Dermis microvascular lymphatic vessel endothelial cell (primary cell): ENCODE measurements at places on chromosomes 2 and 18. TPM values are rescaled to one million over a fixed set of nuclear protein-coding genes. Genes with fewer than 3 reads are reported as not detected.
A peak's percentile ranks its signal among the peaks of the same experiment; 100 is the strongest.

- DNase-seq = no peak
Measured at GRCh38 chr18:62340996-62341395, 15.9 kb downstream of the TNFRSF11A start.

The COL6A3 gene
- under 0.01 and 6.6 TPM in 2 replicates for total RNA-seq

The SLC11A1 gene
- total RNA-seq = under 0.01 and 0.13 TPM in 2 replicates

The NRP2 gene
- total RNA-seq = 160 and 244 TPM in 2 replicates

- no peak for DNase-seq
Measured at GRCh38 chr2:239022437-239023260, 174.8 kb downstream of the TWIST2 start.

GRCh38 chr18:74836296-74837139, 238.8 kb downstream of the ZNF407 start:
- no peak for DNase-seq

DNA sequence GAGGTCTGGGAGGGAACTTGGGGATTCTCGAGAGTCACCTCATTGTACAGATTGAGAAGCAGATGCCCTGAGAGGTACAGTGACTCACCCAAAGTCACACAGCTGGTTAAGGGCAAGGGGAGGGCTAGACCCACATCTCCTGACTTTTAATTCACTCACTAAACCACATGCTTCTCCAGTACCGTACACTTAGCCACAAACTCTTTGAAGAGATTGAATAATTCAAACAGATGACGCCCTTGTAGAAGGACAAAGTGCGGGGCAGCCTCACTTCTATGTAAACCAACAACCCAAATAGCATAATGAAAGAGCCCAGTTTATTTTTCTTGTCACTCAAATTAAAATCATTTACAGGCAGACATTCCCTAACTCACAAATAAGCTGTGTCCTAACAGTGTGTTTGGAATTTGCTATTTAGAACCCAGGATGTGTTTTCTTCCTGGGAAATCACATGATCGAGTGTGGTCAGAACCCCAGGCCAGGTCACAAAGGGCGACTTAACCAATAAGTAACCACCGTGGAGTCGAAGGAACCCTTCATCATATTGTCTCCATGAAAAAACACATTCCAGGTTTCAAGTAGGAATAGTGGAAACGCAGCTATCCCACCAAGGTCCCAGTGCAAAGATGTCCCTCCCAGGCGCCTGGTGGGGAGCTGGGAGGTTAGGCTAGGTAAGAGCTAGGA, 35.8 kb upstream of the PTPN4 start:
- DNase-seq = no peak

GRCh38 chr2:217801711-217802110, 201.1 kb downstream of the TNS1 start:
- DNase-seq = no peak

- no peak for DNase-seq
Measured at GRCh38 chr18:66124394-66124793, 373.6 kb downstream of the CDH7 start.

- no peak for DNase-seq
Measured at GRCh38 chr2:96967961-96968360, 18.4 kb downstream of the FAM178B start.

The DYNC1I2 gene
- 122 and 135 TPM in 2 replicates for total RNA-seq

- no peak for DNase-seq
Measured at GRCh38 chr2:39981883-39982311, 202.8 kb upstream of the THUMPD2 start.

The DQX1 gene
- total RNA-seq = under 0.01 TPM in 1 of 2 replicates, not detected in the other

The FBLN7 gene
- total RNA-seq = 1.5 and 6.6 TPM in 2 replicates

GRCh38 chr2:71607151-71607889, 154.0 kb downstream of the DYSF start:
- no peak for DNase-seq

DNA sequence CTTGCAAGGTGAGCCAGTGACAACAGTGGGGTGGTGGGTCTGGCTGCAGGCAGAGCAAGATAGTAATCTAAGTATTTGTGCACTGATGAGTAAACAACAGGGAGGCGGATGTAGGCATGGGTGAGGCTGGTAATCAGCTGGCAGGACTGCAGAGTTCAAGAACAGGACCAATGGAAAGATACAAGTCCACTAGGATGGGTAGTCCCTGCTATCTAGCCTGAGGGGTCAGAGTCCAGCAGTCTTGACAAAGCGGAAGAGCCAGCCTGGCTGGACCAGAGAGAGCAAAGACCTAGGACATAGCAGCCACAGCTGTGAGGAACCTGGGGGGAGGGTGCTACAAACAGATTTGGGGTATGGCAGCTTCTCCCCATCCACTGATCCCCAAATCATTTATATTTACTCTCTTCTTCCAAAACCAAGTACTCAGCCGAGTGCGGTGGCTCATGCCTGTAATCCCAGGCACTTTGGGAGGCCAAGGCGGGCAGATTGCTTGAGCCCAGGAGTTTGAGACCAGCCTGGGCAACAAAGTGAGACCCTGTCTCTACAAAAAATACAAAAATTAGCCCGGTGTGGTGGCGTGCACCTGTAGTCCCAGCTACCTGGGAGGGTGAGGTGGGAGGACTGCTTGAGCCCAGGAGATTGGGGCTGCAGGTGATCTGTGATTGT, 25.9 kb downstream of the VIL1 start:
- DNase-seq = no peak

- no peak for DNase-seq
Measured at GRCh38 chr18:26710470-26711096, 154.9 kb downstream of the AQP4 start.

DNA sequence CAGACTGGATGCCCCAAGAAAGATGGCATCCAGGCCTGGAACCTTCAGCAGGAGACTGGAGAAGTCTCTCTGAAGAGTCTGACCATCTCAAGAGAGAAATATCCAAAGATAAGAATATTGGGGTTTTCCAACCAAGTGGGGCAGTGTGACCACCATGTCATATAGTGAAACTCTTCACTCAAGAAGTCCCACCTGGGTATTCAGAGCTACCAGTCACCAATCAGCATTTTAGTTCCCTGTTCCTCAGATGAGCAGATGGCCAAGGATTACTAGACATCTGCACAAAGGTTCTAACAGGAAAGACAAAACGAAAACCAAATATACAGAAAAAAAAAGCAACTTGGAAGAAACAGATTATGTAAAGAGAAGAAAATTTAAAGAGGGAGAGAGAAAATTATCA, 38.5 kb upstream of the CXCR4 start:
- DNase-seq = no peak

The LRRC30 gene
- total RNA-seq = not detected in 2 replicates

GRCh38 chr2:25521665-25522387, 151.6 kb downstream of the DTNB start:
- peak; percentile 68 for DNase-seq

- DNase-seq = no peak
Measured at GRCh38 chr18:26403491-26403890, 144.9 kb downstream of the KCTD1 start.

- no peak for DNase-seq
Measured at GRCh38 chr2:137190411-137191195, 425.3 kb downstream of the THSD7B start.

DNA sequence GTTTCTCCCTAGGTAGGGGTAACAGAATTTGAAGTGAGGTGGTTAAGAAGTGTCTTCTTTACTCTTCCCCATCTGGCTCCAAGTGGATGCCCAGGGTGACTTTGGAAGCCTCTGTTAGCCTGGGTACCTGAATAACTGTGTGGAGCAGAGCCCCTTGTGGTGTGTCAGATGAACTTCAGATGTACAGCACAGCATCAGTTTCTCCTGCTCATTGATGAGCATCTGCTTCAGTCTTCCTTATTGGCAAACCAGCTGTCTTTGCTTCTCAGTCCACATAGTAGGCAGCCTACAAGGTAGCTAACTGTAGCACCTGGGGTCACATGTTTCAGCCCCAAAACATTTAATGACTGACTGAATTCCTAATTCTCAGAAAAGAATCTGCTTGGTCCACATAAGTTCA, 56.2 kb upstream of the ATP8B1 start:
- peak; percentile 44 for DNase-seq

The GPR39 gene
- not detected in 2 replicates for total RNA-seq

GRCh38 chr18:3151399-3152264, 68.1 kb downstream of the MYOM1 start:
- peak; percentile 27 for DNase-seq

The NDUFS1 gene
- total RNA-seq = 102 and 121 TPM in 2 replicates

- DNase-seq = no peak
Measured at GRCh38 chr18:47990981-47991380, 60.5 kb upstream of the SMAD2 start.

The NDC80 gene
- 6.8 and 20.8 TPM in 2 replicates for total RNA-seq

DNA sequence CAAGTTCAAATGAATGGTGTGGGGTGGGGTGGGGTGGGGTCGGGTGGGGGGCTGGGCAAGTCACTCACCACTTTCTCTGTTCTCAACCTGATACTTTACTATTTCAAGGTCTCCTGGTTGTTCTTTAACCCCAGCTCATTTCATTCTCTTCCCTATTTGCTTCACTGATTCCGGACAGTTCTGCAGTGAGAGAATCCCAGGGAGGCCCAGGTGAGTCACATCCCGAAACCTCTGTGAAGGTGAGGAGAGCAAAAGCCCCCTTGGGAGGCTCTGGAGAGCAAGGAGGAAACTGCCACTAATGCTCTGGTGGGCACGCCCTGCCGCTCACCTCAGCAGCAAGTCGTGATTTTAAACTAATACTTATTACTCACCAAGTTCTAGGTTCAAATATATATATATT, 8.9 kb downstream of the EDAR start:
- DNase-seq = no peak

GRCh38 chr2:74457549-74458131, 598 bp upstream of the WBP1 start:
- DNase-seq = peak; percentile 69

DNA sequence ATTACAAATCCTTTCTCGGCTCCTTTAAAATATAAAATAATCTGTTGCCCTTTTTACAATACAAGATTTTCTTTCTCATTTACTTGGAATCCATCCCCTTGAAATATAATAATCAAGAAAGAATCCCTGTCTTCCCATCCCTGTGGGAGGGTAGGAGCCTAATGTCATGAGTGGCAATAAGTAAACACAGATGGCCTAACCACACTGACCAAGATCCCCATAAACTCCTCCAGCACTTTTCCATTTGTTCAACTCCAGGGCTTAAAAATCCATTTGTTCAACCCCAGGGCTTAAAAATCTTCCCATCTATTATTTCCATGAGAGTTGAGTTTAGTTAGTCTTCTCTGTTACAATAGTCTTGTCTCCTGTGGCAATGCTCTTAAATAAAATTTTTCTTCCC, 297.6 kb downstream of the CDH7 start:
- no peak for DNase-seq

The CLEC4F gene
- total RNA-seq = 0.13 TPM in 2 replicates

DNA sequence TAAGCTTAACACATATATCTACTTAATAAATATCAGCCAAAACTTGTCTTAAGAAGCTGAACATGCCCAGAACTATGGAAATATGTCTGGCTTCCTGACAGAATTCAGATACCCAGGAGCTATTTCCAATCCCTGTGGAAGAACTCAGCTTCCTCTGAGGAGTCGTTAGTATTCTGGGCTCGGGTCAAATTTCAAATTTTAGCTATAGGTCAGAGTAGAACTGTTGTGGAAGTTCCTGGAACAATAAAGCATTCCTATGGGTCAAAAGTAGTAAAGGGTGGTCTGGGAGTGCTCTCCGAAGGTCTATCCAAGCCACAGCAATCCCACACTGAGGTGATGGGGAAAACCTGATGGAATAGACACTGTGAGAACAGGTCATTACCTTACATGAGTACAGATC, 342.7 kb upstream of the CHST9 start:
- no peak for DNase-seq

DNA sequence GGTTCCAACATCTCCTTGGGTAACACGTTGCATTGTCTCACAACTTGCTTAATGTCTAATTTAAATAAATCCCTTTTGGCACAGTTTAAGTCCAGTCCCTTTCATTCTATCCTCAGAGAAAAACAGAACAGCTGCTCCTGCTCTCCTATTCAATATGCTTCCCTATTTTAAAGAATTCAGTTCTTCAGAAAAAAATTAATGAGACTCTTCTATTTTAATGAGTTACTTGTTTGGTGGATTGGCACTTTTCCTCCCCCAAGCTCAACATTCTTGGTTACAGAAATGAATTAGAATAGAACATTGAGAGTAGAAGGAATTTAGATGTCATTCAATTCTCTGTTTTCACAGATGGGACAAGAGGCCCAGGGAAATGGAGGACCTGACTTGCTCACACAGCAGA, 116.9 kb upstream of the ATP8B1 start:
- DNase-seq = no peak

GRCh38 chr2:226773291-226773690, 26.3 kb downstream of the IRS1 start:
- no peak for DNase-seq

DNA sequence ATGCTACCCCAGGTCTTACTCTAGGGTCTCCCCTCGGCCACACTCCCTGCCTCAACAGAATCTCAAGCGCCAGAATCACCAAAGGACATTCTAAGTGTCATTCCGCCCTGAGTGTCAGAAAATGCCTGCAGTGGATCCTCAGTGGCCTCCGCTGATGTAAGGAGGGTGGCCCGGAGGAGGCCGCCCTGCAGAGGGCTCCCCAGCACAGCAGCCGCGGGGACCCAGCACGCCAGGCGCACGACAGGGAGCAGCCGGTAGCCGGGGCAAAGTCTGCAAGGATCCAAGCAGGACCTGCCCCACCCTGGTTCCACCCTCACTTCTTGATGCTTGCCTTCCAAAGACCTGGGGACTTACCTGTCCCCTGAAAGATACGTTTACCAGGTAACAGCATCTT, 54.2 kb upstream of the ID2 start:
- DNase-seq = no peak

The PLA2R1 gene
- 16.2 and 26.9 TPM in 2 replicates for total RNA-seq
